T follicular helper cell (primary cell): ENCODE measurements at places on chromosomes 16 and 17.

DNA sequence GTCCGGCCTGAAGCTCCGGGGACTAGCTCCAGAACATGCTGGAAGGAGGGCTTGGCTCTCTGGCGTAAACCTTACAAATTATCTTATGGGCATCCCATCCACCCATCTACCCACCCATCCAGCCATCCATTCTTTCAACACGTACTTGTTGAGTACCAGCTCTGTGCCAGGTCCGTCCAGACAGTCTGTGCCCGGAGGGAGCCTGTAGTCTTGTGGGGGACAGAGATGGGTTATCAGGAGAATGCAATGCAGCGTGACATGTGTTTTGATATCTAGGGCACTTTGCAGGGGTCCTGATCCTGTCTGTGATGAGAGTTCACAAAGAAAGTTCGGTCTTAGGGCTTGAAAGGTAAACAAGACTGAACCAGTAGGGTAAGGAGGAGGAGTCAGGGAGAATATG, 4.1 kb upstream of the SLC13A2 start:
- DNase-seq: no peak

DNA sequence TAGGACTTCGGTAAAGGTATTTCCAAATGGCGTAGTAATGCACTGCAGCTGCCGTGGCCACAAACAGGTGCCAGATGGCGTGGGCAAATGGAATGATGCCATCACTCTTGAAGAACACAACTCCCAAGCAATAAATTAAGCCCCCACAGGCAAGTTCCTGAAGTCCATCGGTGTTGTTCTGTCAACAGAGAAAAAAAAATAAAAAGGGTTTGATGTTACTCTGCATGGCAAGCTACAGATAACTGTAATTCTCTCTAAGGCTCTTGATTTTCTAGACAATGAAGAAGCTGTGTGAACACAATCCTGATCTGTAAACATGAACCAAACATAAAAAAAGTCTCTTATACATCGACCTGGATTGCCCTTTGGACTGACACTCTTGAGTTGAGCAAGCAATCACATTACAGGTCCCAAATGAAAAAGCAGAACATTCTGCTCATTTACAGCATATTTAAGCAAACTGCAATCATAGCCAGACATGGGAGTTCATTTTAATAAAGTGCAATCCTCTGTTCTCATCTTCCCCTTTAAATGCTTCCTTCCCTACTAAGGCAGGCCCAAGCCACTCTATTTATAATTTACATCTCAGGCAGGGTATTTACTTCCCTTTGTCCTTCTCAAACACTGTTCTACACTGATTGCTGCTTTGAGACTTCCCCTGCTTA, 27.1 kb downstream of the MMD start:
- no peak for DNase-seq

- no peak for DNase-seq
Measured at GRCh38 chr17:48021934-48022333, 15.7 kb downstream of the COPZ2 start.

DNA sequence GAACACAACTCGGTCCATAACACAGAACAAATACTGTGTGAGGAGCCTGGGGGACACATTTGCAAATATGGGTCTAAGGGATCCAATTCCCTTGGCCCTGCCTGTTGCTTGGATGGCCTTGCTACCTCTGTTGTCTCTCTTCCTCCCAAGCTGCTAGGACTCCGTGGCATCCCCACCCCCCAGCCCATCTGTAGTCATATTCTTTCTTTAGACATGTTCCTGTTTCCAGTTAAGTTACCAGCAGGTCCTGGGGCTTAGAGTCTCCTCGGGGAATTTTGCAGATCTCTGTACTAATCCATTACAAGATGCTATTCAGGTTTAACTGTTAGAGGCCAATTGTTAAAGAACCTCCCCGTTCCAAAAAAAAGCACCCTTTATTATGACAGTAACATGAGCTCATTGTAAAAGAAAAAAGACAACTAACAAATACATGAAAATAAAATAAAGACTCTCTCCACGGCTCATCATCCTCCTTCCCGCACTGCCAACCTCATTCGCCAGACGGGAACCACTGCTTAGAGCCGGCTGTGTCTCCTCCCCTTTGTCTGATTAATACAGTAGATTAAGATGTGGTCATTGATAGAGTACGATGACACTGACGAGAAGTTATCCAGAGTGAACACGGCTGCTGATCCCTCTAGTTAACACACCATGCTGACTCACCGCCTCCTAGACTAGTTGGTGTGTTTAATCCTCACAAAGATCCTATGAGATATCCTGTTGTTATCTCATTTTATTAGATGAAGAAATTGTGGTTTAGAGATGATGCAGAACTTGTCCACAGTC, 22.2 kb downstream of the HS3ST4 start:
- no peak for DNase-seq

DNA sequence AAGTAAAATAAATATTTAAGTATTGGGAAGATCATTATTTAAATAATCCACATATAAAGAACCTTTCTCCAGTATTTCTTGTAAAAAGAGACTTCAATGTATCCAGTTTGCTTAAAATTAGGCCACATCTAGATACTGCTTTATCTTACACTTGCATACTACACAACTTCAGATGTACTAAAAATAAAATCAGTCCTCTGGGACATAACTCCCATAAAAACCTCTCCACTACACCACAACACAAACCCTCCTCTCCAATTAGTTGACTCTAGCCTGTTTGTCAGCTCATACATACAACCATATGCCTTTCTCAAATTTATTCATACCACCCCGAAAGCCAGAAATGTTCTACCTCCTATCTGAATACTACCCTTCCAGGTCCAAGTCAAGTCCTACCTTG, 21.6 kb downstream of the SPOP start:
- no peak for DNase-seq

GRCh38 chr17:75906143-75906884, 1.6 kb upstream of the MRPL38 start:
- no peak for DNase-seq

- DNase-seq: no peak
Measured at GRCh38 chr17:17913695-17914332, 58.4 kb downstream of the TOM1L2 start.

DNA sequence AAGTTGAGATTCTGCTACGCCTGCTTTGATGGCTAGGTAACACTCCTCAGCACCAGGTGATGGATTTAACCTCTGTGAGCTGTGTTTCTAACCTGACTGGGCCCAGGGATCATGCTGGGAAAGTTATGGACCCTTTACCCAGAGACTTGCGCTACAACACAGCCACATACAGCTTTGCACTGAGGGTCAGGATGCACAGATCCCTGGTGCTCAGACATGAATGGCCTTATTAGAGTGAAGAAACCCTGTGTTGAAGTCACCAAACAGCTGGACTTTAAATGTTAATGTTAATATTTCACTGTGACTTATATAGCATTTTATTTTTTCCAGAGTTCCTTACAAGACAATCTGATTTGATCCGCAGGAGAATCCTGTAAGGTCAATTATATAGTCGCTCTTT, 114.3 kb downstream of the MSI2 start:
- no peak for DNase-seq

DNA sequence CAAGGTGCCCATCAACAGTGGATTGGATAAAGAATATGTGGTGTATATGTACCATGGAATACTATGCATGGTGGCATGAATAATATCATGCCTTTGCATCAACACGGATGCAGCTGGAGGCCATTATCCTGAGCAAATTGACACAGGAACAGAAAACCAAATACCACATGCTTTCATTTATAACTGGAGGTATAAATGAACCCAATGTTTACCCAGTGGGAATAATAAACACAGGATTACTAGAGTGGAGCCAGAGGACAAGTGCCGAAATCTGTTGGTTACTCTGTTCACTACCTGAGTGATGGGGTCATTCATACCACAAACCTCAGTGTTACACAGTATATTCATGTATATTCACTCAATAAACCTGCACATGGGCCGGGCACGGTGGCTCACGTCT, 125.2 kb downstream of the CDH11 start:
- DNase-seq: no peak

DNA sequence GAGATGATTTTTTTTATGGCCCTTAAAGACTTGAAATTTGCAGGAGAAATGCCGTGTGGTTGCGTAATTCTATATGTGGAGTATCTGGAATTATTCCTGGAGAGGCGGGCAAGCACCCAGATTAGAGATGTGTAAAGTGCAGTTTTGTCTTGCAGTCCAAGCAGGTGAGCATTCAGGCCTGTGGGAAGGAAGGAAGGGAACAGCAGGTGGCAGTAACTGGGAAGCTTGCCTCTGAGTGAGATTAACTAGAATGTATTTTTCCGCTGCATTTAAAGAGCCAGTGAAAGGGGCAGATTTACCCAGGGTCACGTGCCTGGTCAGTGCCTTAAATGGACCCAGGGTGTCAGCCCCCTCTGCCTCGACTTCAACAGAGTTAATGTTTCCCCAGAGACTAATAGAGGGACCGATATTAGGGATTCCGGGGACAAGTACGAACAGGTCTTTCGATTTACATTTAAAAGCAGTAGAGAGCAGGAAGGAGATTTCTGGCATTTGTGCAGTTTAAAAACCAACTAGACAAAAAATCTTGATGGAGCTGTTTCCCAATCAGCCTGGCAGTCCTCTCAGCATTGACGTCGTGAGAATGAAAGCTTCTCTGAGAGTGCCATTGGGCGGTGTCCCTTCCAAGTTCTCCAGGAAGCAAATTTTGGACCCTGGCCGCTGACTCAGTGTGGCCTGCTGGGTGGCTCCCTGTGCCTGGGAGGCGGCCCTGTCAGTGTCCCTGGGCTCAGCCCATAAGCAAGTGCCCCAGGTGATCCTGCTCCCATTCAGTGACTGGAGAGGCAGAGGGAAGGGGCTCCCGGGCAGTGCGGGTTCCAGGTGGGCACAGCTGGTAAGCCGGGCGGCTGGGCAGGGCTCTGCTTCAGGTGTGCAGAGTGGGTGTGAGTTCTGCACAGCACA, 38.2 kb downstream of the KSR1 start:
- DNase-seq: no peak

DNA sequence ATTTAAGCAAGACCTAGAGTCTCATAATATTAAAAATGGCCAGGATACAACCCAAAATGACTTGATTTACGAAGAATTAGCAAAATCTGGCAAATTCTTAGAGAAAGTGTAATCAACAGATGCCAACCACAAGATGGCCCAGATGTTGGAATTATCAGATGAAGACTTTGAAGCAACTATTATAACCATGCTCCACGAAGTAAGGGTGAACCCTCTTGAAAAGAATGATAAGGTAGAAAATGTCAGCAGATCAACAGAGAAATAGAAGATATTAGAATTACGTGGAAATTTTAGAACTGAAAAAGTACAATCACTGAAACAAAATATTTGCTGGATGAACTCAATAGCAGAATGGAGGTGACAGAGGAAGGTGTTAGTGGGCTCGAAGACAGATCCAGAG, 50.1 kb upstream of the CLEC19A start:
- DNase-seq: no peak

GRCh38 chr17:30263552-30264333, 28.0 kb downstream of the BLMH start:
- DNase-seq: no peak

DNA sequence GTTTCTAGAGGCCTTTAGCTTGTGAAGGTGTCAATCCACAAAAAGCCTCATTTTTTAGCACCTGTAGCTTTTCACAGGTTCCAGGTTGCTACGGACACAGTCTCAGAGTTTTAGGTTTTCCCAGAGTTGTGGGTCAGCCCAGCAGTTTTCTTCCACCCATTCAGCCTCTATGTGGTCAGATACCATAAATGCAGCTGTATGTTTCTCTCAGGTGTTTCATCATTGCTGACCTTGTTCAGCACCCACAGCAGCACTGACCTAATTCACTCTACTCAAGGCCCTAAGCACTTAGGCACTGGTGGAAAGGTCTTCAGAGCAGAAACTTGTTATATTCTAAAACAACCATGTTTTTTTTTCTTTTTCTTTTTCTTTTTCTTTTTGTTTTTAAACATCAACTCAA, 15.0 kb upstream of the SPACA3 start:
- no peak for DNase-seq

DNA sequence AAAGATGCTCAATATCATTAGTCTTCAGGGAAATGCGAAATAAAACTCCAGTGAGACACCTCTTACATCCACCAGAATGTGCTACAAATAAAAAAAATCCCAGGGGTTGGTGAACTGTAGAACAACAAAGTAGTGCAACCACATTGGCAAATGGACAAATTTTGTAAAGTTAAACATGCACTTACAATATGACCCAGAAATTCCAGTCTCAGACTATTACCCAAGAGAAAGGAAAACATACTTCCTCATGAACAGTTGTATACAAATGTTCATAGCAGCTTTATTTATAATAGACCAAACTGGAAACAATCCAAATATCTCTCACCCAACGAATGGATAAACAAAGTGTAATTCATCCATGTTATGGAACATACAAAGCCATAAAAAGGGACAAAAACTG, 239.5 kb downstream of the ABCC12 start:
- no peak for DNase-seq

DNA sequence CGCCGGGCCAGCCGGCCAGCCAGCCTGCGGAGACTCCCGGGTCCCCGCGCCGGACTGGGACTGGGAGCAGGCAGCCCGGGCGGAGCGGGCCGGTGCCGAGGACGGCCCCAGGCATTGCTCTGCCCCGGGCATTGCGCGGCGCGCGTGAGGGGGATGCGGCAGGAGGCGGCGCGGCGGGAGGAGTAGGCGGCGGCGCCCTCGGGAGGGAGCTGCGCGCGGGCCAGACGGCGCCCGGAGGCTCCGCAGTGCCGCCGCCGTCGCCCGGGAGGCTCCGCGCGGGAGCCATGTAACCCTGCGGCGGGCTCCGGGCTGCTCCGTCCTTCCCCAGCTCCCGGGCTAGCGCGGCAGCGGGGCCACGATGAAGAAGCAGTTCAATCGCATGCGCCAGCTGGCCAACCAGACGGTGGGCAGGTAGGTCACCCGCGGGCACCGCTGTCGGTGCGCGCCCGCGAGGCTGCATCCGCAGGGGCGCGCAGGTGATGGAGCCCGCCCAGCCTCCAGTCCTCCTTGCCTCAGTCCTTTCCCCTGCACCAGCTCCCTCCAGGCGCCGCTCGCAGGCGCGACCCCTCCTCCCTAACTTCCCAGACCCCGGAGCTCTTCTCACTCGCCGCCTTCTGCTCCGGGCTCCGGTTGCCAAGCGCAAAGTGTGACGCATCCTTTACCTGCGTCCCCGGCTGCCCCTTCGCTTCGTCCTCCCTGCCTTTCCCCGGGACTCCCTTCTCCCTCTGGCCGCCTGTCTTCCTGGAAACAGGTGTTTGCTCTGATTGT, at the start of gene ARHGAP44:
Gene ARHGAP44, plus strand, starts transcription at position 18 of the 768 bp plus-strand sequence. Its CDS starts 341 bp downstream, at position 359.
- DNase-seq: no peak
